ENCODE measurements at places on chromosomes 11 and 22.

- DNase-seq: no peak
Observed at GRCh38 chr11:121163658-121164308, 62.7 kb downstream of the TECTA start.

GRCh38 chr11:20458905-20459632 is 71.6 kb downstream of the PRMT3 start:
- DNase-seq: no peak

DNA sequence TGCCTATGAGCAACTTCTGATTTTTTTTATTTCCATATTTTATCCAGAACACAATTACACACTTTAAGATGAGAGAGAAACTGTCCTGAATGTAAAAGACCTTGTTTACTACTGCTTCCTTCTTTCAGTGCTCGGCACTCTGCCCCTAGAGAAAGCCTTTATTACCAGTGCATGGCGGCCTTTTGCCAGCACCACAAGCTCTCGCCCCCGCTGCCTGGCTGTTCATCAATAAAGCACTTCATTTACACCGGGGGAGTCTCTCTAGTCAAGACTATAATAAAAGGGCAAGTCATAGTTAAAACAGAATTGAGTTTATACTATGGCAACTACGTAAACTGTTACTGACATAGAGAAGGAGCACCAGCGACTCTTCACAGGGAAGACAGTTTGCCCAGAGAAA is 259.5 kb downstream of the CADM1 start:
- DNase-seq: no peak

DNA sequence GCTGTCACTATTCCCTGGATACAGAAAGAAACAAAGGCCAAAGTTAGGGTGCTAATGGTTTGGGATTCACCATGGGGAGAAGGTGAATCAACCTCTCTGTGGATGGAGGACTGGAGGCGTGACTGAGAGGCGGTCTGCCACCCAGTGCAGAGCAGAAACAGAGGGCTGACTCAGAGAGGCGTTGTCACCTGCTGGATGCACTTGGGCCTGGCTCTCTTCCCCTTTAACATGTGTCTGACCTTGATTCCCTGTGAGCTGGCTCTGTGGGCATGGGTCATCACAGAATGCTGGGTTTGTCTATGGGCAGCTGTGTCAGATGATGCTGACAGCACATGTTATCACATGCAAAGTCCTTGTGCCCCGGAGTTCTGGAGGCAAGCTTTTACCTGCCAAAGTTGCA is 75.9 kb downstream of the LDLRAD3 start:
- no peak for DNase-seq

- no peak for DNase-seq
Observed at GRCh38 chr22:23061471-23062280, 8.6 kb upstream of the GNAZ start.

- DNase-seq: no peak
Observed at GRCh38 chr22:48489551-48490499, 1337.8 kb downstream of the BRD1 start.

DNA sequence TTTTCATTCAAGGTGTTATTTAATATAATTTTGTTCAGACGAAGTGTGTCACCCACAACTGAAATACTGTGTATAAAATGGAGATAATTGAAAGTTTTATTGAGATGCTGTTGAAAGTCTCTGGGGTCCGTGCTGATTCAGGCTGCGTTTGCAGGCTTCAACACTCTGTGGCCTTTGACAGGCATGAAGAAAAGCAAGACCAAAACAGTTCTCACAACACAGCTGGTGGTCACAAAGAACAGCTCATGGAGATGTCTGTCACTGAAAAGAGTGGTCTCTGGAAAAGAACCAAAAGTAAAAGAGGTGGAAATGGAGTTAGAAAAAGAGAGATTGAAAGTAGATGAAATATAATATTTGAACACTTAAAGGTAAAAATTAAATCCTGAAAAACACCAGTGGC is 9.8 kb upstream of the MPPED2 start:
- DNase-seq: no peak

DNA sequence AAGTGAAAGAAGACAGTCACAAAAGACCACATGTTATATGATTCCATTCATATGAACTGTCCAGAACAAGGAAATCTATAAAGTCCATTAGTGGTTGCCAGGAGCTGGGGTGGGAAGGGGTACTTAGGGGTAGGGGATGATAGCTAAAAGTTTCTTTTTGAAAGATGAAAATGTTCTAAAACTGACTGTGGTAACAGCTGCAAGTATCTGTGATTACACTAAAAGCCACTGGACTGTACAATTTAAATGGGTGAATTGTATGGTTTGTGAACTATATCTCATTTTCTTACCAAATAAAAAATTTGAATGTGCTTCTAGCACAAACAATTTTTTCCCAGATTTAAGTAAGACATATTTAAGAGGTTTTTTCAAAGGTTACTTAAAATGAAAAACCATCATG is 22.1 kb downstream of the CHKA start:
- no peak for DNase-seq

DNA sequence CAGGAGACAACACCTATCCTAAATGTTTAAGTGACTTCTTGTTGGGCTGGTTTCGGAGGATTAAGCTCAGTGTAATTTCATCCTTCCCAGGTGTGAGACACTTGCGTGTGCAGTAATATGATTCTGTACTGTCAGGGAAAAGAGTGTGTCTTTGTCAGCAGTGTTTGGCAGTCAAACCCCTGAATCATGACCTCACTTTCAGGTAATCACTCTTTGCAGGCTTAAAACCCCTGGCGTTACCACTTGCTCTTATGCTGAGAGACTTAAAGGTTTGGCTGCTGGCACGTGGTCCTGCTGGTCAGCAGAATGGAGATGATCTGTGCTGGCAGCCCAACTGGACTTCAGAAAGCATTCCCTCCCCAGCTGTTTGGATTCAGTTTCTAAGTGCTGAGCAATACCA is 56.1 kb downstream of the APIP start:
- no peak for DNase-seq

GRCh38 chr11:8340296-8340695 is 76.6 kb upstream of the LMO1 start:
- DNase-seq: no peak

DNA sequence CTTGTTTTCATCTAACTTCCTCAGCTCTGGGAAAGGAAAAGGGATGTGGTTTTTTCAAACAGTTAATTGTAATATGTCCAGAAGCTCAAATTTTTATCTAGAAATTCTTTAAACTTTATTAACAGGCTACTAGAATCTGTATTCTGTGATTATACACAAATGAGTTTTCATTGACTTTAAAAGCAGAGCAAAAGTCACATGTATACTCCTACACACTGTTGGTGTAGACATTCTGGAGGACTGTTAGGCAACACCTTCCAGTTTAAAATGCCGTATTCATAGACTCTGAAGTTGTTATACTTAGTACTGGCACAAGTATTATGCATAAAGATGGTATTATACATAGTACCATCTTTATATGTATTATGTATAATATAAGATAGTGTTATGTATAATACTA is 64.9 kb downstream of the SPECC1L start:
- DNase-seq: no peak

DNA sequence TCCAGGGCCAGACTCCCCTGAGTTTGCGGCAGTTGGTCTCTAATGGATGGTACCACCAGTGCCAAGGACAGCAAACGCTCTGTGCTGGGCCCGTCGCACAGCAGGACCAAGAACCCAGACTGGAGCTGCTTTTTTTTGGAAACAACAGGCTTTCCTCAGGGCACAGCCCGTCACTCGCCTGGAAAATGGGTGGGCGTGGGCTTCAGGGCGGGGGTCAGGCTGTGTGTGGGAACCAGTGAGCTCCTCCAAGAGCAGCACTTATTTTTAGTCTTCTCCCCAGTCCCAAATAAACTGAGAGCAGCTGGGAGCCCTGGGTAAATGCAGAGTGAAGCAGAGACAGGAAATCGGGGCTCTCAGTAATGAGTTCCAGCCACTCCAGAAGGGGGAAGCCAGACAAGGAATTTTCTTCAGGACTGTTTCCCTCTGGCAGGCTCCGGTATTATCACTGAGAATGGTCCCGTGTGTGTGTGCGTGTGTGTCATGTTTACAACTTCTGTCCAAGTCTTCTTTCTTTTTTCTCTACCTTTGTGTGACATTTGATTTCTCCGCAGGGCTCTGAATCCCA is 63.0 kb downstream of the PPFIBP2 start:
- DNase-seq: no peak

DNA sequence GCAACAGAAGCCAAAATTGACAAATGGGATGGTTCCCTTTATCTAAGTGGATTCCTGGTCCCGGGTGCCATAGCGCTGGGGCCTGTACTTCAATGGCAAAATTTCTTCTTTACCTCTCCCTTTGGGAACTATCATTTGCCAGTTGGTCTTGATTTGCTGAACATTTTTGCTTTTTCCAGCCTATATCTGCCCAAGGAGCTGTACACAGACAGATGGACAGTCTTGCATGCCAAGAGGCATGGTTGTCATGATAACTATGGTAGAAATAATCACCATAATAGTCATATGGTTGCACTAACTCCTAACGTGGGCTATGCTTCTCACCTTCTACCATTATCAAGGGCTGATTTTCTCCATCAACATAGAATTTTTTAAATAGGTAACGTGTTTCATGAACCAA is 1030.9 kb downstream of the OPCML start:
- DNase-seq: no peak

GRCh38 chr22:49137206-49137840 is 690.4 kb downstream of the BRD1 start:
- DNase-seq: no peak

- DNase-seq: no peak
Observed at GRCh38 chr11:124897674-124898262, at the start of gene ROBO4. Gene ROBO4 (minus strand): TSS chr11:124897865. CDS start chr11:124897795, 70 bp downstream.

DNA sequence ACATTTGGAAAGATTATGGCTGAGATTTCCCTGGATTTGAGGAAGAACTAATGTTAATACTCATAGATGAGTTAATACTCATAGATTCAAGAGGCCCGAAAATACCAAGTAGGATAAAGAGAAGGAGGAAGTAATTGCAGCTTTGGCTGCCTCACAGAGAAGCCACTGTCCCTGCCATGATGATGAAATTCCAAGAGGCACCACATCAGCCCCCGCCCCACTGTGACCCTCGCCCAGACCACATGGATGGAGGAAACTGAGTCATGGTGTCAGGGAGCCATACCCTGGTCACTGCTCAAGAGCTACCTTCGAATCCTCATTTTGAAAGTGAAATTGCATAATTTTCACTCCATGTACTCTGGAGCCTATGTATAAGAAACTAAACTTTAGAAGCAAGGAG is 92.9 kb upstream of the SLC22A12 start:
- DNase-seq: no peak

GRCh38 chr11:95076416-95076815 is 9.7 kb downstream of the SRSF8 start:
- no peak for DNase-seq

- DNase-seq: no peak
Observed at GRCh38 chr11:77806993-77807392, 13.5 kb downstream of the RSF1 start.

DNA sequence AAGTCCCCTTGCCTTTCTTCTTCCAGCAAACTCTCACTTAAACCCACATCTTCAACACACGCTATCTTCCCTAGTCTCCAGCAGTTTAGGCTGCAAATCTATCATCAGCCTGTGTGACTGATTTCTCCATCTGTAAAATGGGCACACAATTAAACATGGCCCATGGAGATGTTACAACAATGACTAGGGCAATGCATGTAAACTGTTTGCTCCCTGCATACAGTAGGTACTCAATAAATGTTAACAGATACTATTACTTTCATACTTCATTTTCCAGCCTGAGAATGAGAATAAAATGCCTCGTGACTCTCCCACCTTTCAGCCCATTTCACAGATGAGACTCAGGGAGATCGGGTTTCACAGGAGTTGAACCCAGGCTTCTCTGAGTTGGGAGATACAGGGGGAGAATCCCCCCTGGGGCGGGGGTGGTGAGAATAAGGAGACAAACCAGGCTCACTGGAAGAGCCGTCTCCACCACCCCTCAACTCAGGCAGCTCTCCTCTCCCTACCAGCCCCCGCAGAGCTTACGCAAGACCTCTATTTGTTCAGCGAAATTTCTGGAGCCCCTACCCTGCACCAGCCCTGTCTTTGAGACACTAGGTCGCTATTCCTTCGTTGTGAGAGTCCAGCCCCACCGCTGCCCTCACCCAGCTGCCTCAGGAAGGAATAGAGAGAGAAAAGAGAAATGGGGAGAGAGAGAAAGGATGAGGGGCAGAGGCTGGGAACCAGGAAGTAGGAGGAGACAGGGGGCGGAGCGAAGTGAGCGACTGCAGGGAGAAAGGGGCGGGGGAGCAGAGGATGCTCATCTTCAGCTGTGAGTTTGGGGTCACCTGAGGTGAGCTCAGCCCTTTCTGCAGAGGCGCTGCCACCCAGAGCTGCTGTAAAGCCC is 42.1 kb upstream of the KLHL35 start:
- DNase-seq: no peak

GRCh38 chr11:134449713-134450112 is 37.7 kb upstream of the B3GAT1 start:
- DNase-seq: no peak

- DNase-seq: no peak
Observed at GRCh38 chr11:73951797-73952196, 971 bp downstream of the DNAJB13 start.

DNA sequence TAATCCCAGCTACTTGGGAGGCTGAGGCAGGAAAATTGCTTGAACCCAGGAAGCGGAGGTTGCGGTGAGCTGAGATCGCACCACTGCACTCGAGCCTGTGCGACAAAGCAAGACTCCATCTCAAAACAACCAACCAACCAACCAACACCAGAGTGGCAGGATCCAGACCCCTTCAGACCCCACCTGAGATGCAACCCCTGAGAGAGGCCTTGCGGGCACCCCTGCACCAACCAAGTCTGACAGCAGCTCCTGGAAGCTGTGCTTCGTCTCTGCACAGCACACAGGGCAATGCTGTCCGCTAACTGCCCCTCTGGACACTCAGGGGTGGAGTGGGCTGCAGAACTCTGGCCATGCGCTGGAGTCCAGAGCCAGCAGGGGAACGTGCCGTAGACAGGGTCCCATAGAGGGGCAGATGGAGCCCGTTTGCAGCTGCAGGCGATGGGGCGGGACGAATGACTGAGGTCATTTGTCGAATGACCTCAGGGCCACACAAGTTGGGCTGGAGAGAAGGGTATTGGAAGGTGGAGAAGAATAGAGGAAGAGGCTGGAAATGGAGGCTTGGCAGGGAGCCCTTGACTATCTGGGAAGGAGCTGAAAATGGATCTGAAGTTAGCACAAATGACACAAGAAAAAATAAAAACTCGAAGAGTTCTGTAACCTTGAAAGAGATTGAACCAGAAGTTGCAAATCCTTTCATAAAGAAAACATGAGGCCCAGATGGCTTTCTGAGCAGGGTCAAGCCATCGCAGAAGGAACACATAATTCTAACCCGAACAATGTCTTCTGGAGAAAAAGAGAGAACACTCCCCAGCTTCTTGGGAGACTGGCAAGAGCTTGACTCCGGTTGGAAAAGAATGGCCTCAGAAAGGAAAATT is 199.7 kb downstream of the CTTN start:
- no peak for DNase-seq

DNA sequence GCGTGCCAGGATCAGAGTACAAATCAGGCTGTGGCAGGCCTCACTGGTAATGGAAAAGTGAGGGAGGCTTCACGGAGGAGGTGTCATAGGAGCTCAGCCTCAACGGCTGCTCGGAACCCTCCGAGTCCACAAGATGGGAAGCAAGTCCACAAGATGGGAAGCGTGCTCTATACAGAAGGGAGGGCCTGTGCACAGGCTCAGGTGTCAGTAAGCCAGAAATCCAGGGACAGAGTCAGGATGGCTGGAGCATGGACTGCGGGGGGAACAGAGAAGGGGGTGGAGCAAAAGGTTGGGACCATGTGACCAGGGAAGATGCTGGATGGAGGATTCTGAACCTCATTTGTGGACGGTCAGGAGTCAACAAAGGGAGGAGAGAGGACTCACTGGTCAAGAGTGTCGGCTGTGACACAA is 3.4 kb upstream of the DPP3 start:
- no peak for DNase-seq

Data from neuronal stem cell (in vitro differentiated cells).